Activated CD4-positive, CD25-positive, alpha-beta regulatory T cell (primary cell): ENCODE measurements at places on chromosomes 5 and 9.

DNA sequence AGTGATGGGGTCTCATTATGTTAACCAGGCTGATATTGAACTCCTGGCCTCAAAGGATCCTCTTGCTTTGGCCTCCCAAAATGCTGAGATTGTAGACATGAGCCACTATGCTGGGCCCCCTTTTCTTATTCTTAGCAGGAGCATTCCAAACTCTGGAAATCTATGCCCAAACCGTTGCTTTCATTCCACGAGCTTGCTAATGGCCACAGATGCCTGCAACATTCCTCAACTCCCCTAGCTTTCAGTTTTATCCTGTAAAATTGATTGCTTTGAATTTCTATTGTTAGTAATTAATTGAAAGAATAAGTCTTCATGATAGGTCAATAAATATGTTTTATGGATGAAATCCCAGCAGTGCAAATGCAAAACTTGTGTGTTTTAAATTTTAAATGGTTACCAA lies 564.8 kb upstream of the WWC1 start:
- DNase-seq = no peak

DNA sequence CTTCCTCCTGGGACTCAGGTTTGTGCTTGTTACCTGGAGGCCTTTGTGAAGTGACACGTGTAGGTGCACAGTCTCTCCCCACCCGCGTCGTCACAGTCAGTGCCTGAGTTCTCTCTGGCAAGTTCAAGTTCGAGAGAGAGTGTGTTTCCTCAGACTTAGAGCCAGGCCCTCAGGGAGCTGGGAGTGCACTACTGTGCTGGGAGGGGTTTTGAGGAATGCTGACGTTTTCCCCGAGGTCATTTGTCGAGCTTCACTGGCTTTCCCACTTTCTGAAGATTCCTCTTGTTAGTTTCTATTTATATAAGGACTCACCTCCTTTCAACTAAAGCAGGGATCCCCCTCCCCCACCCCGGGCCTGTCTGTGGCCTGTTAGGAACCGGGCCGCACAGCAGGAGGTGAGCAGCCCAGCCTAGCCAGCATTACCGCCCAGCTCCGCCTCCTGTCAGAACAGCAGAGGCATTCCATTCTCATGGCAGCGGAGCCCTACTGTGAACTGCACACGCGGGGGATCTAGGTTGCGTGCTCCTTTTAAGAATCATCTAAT lies 209.2 kb downstream of the DIRAS2 start:
- no peak for DNase-seq

GRCh38 chr9:85291266-85291665 lies 450.5 kb downstream of the AGTPBP1 start:
- no peak for DNase-seq

DNA sequence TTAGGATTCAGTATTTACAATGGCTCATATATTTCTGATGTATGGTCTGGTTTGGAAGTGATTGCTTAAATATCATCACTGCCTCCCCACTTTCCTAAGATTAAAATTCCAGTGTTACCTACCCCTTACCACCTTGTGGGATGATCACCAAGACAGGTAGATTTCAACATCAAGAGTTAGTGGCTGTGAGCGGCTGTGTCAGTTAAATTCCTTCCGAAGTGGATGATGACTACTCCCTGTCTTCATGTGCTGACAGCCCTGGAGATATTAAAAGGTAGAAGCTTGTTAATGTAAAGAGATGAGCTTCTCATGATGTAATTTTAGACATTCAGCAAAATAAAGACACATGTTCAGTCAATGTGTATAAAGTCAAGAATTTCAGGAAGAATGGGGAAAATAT lies 4.2 kb downstream of the ITGA2 start:
- DNase-seq = no peak

- DNase-seq = no peak
Measured at GRCh38 chr5:80608731-80609130, 38.7 kb upstream of the ANKRD34B start.

DNA sequence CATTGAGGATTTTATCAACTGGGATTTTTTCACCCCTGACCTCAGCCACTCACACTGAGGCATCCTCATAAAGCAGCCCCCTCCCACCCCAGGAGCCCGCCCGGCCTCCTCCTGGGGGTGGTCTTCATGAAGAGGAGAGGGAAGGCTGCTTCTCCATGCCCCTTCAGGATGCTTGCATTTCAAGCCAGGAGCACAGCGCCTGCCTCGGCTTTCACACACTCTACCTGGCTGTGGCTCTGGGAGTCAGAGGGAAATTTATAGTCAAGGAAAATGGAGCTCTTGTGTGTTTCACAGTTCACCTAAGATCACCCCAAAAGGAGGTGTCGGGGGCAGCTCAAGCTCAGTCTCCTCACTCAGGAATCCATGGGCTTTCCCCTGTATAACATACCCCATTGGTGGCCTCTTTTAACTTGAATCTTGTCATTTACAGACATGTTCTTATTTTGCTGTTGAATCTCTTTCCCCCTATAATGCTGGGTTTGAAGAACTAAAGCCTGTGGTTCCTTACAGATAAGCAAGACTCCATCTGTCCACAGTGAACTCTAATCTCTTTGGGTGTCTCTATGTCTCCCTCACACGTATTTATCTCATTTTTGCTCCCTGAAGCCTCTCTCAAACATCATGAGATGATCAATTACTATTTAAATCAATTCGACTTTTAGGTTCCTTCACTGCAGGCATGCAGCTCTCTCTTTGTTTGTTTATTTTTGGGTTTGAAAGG lies 22.6 kb upstream of the IQGAP2 start:
- no peak for DNase-seq

DNA sequence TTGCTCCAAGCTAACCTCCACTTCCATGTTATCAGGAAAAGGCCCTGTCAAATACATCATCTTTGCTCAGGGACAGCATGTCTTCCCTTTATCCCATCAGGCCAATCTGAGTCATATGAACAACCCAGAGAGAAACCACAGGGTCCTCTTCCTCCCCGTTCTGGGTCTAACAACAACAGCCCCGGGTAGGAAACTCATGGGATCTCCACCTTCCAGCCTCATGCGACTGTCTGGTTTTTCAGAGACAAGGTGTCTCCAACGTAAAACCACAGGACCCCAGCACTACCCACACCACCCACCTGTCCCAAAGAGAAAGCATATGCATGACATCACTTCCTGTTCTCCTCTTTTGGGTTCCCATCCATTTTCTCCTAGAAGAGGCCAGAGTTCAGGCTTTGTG lies 217.9 kb downstream of the ENC1 start:
- DNase-seq = no peak

GRCh38 chr5:71695595-71695994 lies 23.5 kb upstream of the CARTPT start:
- DNase-seq = no peak
